ENCODE measurements at places on chromosomes 1 and 21.

DNA sequence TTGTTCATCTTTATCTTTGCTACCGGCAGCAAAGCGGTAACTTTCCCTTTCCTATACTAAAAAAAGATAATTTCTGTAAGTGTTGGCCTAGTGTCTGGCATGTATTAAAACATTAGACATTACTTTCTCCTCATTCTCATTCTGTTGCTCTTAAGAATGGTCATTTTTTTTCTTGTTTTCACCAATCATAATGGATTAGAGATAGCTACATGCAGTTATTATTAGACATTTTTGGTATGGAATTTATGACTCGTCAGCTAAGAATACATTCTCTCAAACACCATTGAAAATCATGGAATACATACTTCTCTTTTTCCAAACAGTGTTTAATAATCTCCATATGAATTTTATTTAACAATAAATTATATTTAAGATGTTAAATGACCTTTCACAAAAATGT is 1154.6 kb downstream of the BRINP3 start:
- DNase-seq = no peak

DNA sequence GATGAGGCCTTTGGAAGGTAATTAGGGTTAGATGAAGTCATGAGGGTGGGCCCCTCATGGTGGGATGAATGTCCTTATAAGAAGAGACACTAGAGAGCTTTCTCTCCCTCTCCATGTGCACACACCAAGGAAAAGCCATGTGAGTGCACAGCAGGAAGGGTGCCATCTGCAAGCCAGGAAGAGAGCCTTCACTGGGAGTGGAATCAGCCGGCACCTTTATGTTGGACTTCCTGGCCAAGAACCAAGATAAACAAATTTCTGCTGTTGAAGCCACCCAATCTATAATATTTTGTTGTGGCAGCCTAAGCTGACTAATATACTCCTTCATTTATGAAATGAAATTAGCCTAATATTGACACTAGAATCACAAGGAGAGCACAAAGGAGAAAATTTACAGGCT is 38.2 kb upstream of the PKP1 start:
- no peak for DNase-seq

DNA sequence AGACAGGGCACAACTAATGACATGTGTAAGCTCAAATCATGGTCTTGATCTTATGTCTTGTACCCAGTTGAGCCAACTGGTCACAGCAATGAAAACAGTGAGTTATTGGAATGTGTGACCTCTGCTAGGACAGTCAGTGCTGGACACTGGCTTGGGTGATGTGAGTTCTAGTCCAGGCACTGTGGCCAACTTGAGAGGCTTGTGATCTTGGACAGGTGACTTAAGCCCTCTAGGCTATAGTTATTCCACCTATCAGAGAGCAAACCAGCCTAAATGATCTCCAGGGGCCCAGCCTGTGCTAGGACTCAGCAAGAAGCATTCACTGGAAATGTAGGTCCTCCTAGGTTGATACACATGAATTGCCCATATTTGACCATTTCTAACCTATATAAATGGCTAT is 1.1 kb downstream of the KCNE2 start:
- no peak for DNase-seq

DNA sequence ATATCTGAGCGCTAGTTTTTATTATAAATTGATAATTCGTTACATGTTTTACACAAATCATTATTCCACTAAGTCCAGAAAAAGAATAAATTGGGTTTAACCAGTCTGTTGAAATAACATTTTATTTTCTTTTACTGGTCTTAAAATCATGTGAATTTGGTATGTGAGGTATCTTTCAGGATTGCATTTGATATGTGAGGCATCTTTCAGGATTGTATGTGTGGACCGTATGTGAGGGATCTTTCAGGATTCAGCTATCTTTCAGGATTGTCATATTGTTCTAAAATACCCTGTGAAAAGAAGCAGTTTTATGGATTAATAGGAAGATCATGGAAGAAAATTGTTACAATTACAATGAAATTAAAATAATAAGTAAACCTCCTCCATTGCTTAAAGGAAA is 42.9 kb downstream of the USP25 start:
- no peak for DNase-seq

- DNase-seq = no peak
These were observed 18.1 kb downstream of the ZDHHC18 start for GRCh38 chr1:26844424-26845196.

DNA sequence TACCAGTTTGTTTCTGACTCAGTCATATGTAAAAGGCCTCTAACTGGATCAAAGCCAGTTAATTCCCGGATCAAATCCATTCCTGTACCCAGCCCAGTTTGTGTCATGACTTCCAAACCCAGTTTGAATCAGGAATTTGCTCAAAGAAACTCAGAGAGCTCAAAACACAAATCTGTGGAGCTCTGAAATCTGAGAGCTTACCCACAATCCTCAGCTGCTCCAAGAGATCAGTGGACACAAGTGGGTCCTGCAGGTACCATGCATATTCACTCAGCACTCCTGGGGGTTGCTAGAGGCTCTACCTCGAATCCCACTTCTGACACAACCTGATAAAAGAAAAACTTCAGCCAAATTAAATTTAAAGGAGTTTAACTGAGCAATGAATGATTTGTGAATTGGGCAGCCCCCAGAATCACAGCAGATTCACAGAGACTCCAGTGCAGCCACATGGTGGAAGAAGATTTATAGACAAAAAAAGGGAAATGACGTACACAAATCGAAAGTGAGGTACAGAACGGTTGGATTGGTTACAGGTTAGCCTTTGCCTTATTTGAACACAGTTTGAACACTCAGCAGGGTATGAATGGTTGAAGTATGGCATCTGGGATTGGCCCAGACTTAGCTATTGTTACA is 11.9 kb upstream of the MRPL55 start:
- DNase-seq = no peak

DNA sequence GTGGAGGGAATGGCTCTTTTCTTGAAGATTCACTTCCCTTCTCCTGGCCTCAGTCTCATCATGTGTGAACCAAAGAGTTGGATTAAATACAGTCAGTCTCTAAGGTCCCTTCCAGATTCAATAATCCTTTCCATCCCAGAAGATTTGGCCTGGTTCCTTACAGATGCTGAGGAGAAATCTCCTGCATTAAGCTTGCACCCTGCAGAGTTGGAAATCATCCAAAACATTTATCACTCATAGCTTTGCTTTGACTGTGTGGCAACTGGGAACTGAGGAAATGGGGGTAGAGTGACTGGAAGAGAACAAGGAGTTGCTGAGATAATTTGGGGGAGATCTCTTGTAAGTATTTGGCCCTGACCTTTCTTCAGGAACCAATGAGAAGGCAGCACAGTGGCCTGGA is 220.5 kb upstream of the SGIP1 start:
- no peak for DNase-seq

GRCh38 chr1:182143154-182143657 is 81.7 kb upstream of the ZNF648 start:
- DNase-seq = peak; percentile 44

GRCh38 chr1:55708781-55709180 is 493.6 kb upstream of the USP24 start:
- DNase-seq = no peak

DNA sequence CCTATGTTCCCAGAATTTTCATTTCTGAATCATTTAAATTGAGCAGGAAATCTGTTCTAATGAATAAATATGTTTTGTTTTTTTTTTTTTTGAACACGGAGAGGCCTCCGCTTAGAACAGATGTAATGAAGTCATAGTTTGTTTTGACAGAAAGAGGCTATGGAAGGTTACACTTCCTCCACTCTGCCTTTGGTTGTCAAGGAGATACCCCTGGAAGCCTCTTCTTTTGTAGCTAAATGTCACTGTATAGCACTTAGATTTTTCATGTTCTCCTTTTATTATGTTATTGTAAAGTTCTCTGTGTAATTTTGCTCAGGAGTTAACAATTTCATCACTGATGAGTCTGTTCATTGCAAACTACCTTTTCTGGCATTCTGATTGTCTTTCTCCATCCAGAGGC is 22.7 kb upstream of the GNG12 start:
- DNase-seq = no peak

DNA sequence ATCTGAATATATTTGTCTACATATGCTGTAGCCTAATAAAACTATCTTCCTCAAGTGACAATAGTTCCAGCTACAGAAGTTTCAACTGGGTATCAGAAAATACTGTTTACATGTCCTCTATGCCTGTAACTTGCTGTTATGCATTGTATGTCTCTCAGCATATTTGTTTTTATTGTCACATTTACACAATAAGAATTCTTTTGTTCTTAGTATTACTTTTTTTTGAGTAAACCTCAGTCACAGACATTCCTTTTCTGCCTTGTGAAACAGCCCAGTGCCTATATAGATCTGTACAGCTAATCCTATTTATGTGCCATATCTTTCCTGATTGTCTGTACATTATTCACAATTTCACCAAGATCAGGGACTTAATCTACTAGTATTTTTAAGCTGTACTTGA is 565.2 kb downstream of the NEGR1 start:
- no peak for DNase-seq

DNA sequence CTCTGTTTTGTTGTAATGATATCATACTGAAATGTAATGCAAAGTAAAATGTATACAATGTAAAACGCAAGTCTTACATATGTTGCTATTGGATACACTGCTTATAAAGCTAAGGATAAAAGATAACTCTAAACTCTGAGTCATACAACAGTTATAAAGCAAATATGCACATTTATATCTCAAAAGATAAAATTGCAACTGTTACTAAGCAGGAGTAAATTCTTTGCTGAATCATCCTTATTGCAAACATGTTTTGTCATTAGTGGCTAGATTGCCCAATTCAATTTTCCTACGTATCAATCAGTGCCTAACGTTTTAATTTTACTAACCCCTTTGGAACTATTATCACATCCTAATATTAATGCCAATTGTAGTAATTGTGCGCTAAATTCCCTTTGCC is 762.9 kb downstream of the LTN1 start:
- DNase-seq = no peak

GRCh38 chr1:247829656-247830055 is 5.7 kb upstream of the OR14A16 start:
- DNase-seq = no peak

- DNase-seq = no peak
These were observed 134.2 kb upstream of the TNFSF4 start for GRCh38 chr1:173341307-173341706.

DNA sequence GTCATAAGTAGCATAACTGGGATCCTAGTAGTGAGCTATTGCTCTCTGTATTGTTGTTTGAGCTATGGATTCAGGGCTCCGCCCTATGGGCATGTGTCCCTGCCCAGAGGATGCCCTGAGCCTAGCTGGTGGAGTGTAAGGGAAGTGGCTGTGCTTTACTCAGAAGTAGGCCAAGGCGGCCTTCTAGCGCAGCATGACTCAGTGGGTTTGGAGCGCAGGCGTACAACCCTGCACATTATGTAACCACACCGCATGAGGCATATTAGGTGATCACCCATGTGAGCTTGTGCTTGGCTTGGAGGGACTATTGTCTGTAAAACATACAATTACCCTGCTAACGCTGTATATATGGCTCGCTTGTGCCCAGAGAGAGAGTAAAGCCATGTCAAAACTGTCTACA is 11.1 kb upstream of the UBE2U start:
- no peak for DNase-seq

- DNase-seq = no peak
These were observed 78.1 kb downstream of the RERE start for GRCh38 chr1:8739377-8739776.

DNA sequence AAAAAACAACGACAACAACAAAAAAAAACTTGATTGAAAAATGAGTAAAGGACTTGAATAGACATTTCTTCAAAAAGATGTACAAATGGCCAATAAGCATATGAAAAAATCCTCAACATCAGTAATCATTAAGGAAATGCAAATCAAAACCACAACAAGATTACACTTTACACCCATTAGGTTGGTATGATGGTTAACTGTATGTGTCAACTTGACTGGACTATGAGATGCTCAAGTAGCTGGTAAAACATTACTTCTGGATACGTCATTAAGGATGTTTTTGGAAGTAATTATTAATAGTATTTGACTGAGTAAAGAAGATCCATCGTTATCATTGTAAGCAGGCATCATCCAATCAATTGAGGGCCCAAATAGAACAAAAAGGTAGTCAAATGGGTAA is 34.9 kb upstream of the LYPLAL1 start:
- DNase-seq = no peak

DNA sequence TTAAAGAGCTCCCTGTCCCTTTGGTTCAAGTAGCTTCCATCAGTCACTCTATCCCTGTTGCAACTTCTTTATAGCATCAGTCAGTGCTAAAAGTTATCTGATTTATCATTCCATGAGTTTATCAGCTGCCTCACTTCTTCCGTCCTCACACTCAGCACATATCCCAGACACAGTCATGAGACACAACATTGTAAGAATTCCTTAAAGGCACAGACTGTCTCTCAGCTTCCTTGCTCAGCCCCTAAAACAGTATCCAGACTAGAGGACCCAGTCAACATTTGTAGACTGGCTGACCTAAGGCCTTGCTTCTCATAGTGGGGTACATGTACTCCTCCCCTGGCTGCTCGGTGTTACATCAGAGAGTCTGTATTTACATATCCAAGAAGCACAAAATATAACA is 164.9 kb upstream of the ADGRL2 start:
- no peak for DNase-seq

DNA sequence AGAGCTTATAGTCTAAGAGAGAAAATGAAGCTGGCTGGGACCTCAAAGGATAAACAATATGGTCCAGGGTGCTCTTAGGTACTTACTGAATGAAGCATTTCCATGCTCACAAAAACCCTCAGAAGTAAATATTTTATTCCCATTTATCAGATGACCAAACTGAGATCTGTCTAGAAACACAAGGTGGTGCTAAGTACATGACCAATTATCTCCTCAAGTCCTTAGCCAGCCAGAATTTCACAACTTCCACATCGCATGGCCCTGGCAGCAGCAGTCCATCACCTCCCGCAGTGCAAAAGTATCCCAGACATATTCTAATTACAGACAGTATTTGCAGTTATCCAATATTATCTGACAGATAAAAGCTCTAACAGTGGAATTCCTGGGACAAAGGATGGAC is 321.7 kb upstream of the PROX1 start:
- DNase-seq = no peak

DNA sequence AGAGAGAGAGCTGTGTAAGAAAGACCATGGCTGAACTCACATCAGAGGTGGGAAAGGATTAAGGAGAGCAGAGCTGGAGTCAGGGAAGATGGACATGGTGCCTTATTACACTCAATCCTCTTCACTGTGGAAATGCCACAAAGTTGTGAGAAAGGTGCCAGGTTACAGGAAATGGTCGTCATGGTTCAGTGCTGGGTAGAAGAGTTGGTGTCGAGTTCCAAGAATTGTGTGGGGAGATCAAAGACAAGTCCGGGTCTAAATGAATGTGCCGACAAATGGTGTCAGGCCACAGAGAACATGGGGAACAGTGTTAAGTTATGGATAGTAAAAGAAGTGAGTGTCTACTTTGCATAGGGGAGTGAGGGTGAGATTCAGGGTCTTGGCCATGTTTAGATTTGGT is 40.9 kb downstream of the LAMC2 start:
- DNase-seq = no peak

GRCh38 chr1:56774067-56774609 is 45.1 kb downstream of the FYB2 start:
- no peak for DNase-seq

GRCh38 chr1:30513396-30514136 is 209.8 kb downstream of the MATN1 start:
- DNase-seq = no peak

Measured in NCI-H1436 treated with DMSO at 0.1 percent for 48 hours (cell line).